ENCODE measurements at places on chromosomes 6 and 20.

DNA sequence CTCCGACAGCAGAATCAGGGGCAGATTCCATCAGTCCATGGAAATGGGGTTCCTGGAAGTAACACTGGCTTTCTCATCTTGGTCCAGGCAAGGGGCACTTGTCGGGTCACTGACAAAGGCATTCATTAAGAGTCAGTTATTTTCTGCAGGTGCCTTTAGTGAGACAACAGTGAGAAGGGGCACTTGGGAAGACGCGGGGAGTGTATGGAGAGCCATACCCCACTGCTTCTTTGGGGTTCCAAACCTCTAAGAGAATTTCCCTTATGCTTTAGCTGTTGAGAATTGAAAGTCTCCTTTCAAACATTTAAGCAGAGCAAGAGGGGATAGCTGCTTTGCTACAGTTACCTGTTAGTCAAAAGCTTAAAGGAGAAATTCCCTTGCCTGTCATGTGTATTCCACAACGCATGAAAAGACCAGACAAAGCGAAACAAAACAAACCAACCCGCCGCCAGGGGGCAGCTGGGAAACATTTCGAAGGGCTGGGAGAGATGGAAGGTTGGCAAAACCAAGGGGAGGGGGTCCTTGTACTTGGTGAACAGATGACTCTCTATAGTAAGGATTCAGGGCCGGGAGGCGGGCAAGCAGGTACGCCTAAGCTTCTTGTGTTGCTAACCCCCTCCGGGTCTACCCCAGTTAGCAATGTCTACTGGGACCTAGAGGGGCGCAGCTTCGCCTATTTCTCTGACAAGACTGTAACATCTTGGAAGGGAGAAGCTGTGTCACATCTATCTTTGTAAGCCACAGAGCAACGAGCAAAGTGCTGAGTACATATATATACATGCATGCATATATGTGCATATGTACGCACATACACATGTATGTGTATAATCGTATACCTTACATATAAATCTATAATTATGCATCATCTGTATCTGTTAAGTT, 474.9 kb upstream of the AGPAT4 start:
- peak; percentile 21 for DNase-seq

DNA sequence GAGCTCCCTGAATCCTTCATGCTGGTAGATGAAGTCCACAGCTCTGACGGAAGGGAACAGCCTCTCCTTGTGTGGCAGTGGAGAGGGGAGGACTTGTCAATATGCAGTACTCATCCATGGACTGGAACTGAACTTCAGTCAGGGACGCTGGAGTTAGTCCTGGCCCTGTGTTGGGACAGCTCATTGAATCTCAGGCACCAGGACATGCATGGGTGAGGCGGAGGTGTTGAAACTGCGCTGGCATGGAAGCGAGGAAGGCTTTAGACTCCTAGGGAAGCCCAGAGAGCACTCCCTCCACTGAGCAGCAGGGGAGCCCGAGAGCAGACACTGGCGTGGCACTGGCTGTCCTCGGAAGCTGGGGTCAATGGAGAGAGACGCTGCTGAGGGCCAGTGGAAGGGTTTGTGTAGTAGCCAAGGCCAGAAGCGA, 161.3 kb upstream of the GGTLC1 start:
- DNase-seq = no peak

- peak; percentile 49 for DNase-seq
Measured at GRCh38 chr6:166456395-166457156, 73.8 kb upstream of the MPC1 start.

DNA sequence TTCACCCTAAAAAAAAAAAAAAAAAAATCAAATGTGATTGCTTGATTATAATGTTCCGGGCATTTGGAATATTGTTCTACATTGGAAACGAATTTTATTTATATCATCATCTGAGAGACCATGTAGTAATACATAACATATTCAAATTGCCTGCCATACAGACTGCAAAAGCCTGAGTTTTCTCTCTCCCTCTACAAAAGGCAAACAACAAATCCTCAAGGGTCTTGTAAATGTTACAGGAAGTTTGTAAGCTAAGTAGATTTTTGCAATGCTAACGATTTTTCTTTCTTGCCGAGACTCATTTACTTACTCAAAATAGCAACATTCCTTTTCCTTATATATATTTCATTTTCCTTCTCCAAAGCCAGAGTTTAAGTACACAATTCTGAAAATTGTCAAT, 49.0 kb upstream of the HTR1E start:
- no peak for DNase-seq

DNA sequence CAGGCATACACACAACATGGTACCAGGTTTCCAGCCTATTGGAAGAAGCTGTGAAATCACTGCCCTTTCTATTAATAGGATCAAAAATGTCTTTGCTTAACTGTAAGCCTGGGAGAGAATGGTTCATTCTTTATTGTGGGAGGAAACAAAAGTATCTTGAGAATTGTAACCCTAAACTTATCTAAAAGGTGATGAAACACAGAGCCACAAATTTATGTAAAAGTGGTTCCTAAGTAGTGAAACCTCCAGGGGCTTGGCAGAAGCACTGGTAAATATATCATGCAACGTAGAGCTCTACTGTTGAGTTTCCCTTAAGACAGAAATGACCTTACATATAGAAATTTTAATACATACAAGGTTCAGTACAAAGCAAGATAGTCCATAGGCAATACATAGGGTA, 17.2 kb upstream of the NOX3 start:
- DNase-seq = no peak

GRCh38 chr6:116431964-116432595, 29.1 kb upstream of the CALHM6 start:
- DNase-seq = no peak

- no peak for DNase-seq
Measured at GRCh38 chr6:92495242-92495641, 924.1 kb downstream of the EPHA7 start.

DNA sequence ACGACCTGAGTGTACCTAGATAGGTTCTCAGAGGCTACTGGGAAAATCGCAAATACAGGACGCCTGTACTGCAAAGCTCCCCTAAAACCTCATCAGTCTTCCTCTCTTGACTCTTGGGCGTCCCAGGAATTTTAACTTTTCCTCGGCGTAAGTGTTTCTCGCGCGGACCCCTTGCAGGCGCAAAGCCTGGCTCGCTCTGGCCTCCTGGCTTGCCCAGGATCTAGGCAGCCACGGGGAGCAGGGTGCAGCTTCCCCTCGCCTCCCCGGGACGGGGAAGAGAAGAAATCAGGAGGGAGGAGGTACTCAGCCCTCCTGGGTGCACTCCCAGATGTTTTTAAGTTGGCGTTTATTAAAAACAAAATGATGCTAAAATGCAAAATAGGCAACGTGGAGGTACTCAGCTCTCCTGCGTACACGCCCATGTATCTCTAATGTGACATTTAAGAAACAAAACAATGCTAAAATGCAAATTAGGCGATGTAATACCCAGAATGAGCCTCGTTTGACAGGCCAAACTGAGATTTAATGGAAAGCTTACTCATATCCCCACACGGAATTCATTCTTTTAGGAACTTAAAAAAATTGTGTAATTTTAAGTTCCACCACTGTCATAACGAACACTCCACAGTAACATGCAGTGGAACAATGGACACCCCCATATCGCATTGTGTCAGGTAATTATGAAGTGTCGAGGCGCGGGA, 1.6 kb upstream of the SOBP start:
- no peak for DNase-seq

GRCh38 chr6:149922642-149923326, at the start of gene RAET1G:
Gene RAET1G (minus strand): TSS chr6:149923121. CDS start chr6:149923010, 111 bp downstream.
- peak; percentile 91 for DNase-seq

- DNase-seq = no peak
Measured at GRCh38 chr6:112502351-112503090, 155.4 kb downstream of the RFPL4B start.

GRCh38 chr6:135227758-135228157, 46.6 kb downstream of the MYB start:
- DNase-seq = no peak

DNA sequence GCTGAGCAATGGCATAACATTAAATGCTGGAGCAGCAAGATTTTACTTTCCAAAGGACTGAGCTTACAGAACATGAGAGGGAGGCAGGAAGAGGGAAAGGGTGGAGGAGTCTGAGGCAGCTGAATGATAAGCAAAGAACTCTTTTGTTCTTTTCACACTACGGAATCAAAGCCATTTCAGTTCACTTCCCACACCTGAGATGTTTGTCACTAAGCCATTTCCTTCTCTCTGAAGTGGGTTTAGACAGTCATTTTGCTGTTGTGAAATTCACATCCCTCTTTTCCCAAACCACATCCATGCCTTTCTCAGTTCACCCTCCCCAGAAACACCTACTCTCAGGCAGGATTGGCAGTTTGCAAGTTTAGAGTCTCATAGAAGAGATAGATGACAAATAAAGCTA, 267.9 kb downstream of the ADGRG6 start:
- no peak for DNase-seq

- DNase-seq = peak; percentile 35
Measured at GRCh38 chr6:116034327-116034726, 26.4 kb downstream of the FRK start.

GRCh38 chr20:37640600-37641561, 52.9 kb upstream of the CTNNBL1 start:
- no peak for DNase-seq

DNA sequence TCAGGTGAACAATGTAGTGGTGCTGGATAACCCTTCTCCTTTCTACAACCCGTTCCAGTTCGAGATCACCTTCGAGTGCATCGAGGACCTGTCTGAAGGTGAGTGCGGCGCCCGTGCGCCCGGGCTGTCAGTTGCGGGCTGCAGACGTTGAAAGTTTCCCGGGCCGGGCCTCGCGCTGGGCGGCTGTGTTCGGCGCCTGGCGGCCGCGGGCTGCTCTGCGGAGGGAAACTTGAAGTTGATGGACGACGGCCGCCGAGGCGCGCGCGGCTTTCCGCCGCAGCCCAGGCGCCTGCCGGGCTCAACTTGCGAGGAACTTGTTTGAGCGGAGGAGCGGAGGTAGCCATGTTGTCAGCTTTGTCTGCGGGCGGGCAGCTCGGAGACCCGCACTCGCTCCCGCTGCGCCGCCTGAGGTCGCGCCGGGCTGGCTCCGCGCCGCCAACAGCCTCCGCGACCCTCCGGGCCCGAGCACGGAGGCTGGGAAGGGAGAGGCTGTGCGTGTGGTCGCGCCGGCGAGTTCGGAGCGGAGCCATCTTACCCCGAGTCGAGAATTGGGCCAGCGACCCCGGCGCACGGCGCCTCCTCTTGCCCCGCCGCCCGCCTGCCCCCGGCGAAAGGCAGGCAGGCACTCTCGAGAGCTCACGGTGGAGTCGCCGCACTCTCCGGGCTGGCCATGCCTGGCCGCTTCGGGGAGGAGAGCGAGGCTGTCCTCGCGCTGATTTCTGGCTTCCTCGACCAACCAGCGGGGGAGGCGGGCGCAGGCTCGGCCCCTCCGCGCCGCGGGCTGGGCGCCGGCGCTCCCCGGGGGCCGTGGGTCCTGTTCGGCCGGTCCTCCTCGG, 691 bp downstream of the ASF1A start:
- peak; percentile 69 for DNase-seq

GRCh38 chr6:148367411-148368024, 24.9 kb downstream of the SASH1 start:
- peak; percentile 34 for DNase-seq

- no peak for DNase-seq
Measured at GRCh38 chr6:82080767-82081166, 166.8 kb downstream of the IBTK start.

GRCh38 chr6:72290620-72291019, 331.2 kb upstream of the KCNQ5 start:
- no peak for DNase-seq

GRCh38 chr6:155181498-155181897, 82.3 kb upstream of the CLDN20 start:
- DNase-seq = no peak

DNA sequence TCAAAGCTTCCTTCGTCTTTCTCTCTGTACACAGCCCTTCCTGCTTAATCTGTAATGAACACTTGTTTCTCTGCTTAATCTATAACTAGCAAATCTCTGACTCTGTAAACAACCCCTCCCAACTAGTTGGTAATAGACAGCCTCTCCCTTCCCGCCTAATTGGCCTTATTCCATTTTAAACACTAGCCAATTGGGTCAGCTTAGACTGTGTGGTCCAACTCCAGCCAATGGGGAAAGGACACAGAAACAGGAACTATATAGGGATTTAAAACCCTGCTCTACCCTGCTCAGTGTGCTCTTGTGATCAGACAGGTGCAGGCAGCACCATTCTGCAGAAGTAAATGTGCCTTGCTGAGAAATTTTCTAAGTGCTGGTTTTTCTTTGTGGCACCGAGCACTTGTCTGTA, 18.5 kb downstream of the CHD6 start:
- no peak for DNase-seq

DNA sequence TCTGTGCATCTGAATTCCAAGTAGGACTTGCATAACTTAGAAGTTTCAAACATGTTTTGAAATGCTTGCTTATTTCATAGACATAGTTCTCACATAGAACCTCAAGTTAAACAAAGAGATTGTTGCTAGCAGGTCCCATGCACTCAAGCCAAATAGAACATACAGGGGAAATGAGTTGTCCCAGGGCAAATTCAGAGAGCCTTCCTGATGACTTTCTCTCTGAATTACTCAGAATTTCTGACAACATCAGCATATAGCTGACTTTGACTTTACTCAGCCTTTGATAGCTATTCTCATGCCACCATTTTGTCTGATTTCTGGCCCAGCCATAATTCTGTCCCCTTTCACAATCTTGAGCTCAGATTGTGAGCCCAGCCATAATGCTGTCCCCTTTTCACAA, 333.2 kb upstream of the PLCB4 start:
- no peak for DNase-seq

GRCh38 chr6:117469356-117469755, 13.1 kb upstream of the DCBLD1 start:
- DNase-seq = no peak

GRCh38 chr6:43506171-43506570, 4.0 kb downstream of the LRRC73 start:
- DNase-seq = no peak

DNA sequence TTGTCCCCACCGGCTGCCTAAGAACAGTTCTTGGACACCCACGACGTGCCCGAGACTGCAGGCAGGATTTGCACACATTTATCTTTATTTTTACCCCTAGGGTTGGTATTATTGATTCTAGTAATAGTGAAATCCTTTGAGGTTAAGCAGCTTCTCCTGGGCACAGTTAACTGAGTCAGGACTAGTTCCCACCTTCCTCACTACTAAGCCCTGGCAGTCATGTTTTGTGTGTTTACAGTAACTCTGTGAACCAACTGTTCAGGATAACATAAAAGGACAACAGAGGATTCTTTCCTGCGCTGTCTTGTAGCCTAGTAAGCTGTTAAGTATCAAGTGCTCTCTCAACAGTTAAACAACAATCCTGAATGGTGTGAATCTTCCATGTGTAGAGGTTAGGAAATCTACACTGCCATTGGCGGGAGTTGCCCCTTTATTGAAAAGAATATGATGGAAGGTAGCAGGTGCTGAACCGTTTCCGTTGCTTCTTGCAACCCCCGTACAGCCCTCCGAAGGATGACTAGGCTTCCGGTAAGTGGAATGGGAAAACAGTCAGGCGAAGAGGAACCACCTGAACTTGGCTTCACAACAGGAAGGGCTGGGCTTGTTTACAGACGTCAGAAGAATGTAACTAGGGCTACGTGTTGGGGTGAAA, 979 bp upstream of the SOD2 start:
- DNase-seq = peak; percentile 33

- DNase-seq = no peak
Measured at GRCh38 chr20:1906361-1907051, 11.3 kb downstream of the SIRPA start.

GRCh38 chr20:36777167-36777566, 3.6 kb upstream of the DSN1 start:
- no peak for DNase-seq
